ENCODE measurements at places on chromosomes 3 and 15.
A peak's percentile ranks its signal among the peaks of the same experiment; 100 is the strongest.

DNA sequence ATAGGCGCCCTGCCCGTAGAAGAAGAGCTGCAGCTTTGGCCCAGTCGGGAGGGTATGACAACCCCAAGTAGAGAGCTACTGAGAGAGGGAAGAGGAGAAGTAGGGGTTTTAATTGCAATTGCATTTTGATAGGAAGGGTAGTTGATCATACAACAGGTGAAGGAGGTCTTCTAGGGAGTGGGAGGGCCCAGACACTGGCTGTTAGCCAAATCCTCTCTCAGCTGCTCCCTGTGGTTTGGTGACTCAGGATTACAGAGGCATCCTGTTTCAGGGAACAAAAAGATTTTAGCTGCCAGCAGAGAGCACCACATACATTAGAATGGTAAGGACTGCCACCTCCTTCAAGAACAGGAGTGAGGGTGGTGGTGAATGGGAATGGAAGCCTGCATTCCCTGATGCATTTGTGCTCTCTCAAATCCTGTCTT is 408.9 kb upstream of the THBS1 start:
- peak; percentile 1 for DNase-seq

GRCh38 chr3:174330303-174330702 is 528.8 kb upstream of the NAALADL2 start:
- DNase-seq: no peak

DNA sequence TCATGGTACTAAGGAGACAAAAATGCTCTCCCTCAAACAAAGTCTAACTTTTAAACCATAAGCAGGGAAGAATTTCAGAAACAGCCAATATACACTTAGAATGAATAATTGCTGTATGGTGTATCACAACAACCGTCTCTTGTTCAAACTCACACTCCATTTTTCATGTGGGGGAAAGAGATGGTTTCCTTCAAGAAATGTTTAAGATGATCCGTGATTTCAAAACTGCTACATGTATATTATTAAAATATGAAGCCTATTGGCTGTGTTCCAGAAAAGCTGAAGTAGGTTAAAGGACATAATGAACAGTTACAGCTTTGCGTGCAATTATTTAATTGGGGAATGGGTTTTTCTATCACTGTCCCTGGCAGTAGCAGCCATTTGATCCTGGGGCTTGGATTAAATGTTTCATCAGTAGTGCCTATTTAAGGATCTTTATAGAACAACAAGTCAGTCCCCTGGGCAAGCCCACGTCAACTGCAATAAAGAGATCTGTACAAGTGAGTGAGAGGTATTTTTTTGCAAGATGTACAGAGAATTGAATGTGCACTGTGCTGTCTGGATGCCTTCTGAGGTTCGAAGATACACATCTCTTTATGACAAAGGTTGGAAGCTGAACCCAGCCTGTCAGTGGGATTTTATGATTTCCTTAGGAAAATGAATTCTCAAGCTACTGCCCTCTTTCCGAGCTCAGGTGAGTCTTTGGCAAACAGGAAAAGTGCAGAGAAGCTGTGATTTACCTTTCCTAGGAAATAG is 337.2 kb upstream of the RARB start:
- no peak for DNase-seq

- DNase-seq: no peak
These were observed 10.3 kb downstream of the TM2D3 start for GRCh38 chr15:101641894-101642293.

- DNase-seq: no peak
These were observed 252.0 kb upstream of the TPM1 start for GRCh38 chr15:62790546-62790945.

GRCh38 chr3:190424478-190425439 is 24.9 kb downstream of the TMEM207 start:
- DNase-seq: peak; percentile 14

- no peak for DNase-seq
These were observed 59.9 kb downstream of the FOXP1 start for GRCh38 chr3:71523628-71524027.

DNA sequence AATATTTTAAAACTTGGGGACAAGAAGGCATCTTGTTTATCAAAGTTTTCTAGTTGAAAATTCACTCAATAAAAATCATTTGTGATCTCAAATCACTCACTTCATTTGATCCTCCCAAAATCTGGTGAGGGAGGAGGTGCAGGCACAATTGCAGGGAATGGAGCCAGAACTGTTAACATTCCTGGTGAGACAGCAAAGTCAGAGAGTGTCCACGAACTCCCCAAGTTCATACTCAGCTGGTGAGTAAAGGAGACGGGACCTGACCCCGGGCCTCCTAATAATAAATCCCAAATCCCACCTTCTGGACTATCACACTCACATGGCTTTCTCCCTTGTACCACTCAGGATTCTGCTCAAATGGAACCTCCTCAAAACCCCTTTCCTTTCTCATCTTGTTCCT is 252.3 kb upstream of the LRTM1 start:
- no peak for DNase-seq

- DNase-seq: no peak
These were observed at the start of gene TM4SF1 for GRCh38 chr3:149377408-149378364. TM4SF1 (minus strand) TSS chr3:149377649; CDS start chr3:149377547, 102 bp downstream.

GRCh38 chr3:46269556-46269955 is 27.3 kb downstream of the CCR3 start:
- no peak for DNase-seq

- no peak for DNase-seq
These were observed 225.2 kb downstream of the VPS13C start for GRCh38 chr15:61835029-61835428.

DNA sequence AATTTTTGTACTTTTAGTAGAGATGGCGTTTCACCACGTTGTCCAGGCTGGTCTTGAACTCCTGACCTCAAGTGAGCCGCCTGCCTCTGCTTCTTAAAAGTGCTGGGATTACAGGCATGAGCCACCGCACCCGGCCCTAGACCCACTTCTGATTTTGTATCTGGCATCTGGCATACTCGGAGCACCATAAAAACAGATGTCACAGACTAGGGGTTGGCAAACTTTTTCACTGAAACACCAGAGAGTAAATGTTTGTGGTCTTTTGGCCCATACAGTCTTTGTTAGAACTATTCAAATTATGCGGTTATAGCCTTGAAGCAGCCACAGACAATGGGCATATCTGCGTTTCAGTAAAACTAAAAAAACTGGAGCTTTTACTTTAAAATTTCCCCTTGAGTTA is 110.7 kb downstream of the TJP1 start:
- no peak for DNase-seq

DNA sequence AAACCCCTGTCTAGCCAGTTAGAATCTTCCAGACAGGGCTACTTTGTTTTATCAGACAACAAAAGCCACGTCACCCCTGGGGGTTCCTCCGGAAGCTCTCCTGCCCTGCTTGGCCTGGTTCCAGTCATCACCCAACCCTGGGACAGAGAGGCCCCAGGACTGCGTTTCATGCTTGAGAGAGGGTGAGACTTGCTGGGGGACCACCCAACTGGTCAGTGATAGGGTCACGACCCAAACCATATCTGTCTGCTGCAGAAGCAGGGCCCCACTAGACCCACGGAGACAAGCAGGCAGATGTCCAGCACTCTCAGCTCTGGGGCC is 1.2 kb downstream of the NT5DC2 start:
- DNase-seq: no peak

DNA sequence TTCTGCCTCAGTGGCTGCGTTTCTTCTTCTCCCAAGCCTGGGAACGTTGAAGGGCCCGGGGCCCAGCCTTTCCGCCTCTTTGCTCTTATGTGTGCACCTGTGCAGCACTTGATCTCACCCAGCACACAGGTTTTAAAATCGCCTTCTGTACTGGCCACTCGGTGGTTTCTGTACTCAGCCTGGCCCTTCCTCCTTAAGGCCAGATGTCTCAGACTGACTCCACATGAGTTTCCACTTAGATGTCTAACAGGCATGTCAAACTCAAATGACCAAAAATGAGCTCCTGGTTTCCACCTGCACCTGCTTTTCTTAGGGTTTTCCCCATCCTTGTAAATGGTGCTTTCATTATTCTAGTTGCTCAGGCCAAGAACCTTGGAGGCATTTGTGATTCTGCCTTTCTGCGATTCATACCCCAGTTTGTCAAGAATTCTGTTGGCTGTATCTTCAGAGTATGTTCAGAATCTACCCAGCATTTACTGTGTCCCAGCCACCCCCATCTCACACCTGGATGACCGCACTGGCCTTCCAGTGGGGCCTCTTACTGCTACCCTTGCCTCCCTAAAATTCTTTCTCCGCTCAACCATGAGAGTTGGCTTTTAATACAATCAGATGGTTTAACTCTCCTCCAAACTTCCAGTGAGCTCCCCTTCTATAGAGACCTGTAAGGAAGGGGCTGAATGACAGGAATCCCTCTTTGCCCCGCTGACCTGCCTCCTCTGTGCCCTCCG is 2.2 kb upstream of the TRAK1 start:
- no peak for DNase-seq

DNA sequence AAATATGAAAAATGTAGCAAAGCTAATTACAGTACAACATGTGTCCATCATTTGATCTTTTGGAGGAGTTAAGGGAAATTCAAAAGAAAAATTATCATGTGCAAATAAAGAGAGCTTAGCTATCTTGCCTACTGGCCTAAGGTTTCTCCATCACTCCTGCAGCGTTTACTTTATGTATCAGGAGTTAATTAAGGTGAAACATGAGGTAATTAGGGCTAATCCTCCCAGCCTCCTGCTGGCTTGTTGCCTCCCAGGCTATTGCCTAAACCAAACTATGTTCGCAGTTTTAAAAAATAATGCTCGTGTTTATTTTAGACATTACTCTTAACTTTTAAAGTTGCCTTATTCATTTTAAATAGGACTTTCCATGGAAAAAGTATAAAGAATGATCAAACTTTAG is 367.5 kb downstream of the ROBO2 start:
- no peak for DNase-seq

GRCh38 chr3:151620071-151620470 is 113.7 kb upstream of the AADACL2 start:
- no peak for DNase-seq

GRCh38 chr3:126269354-126269753 is 87.9 kb downstream of the KLF15 start:
- no peak for DNase-seq

GRCh38 chr3:65107174-65107573 is 419.4 kb upstream of the ADAMTS9 start:
- no peak for DNase-seq

DNA sequence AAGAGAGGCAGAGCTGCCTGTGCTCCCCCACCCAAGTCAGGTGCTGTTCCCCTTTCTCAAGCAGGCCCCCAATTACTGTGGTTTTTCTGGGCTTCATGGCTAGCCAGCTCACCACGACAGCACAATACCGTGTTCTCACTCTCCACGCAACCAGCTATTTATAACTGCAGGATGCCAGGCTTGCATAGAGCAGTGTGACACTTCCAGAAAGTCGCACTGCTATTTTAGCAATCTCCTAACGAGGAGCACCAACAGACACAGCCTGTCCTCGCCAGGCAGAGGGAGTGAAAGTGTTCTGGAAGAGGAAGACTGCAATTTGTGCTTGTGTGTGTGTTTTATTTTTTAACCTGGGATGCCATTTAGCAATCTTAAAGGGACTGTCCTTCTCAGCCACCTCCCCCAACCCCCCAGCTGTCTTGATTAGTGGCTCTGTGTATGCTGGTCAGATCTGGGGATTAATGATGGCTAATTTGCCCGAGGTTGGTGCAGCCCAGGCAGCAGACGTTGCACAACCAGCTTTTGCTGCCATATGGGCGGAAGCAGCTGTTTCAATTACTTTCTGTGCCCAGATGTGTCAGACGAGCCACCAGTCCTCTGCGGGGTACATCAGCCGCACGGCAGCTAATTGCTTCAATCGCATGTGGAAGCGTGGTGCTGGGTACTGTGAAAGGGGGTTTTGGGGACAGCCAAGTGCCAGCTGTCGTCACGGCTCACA is 268.0 kb upstream of the ARRDC4 start:
- DNase-seq: no peak

DNA sequence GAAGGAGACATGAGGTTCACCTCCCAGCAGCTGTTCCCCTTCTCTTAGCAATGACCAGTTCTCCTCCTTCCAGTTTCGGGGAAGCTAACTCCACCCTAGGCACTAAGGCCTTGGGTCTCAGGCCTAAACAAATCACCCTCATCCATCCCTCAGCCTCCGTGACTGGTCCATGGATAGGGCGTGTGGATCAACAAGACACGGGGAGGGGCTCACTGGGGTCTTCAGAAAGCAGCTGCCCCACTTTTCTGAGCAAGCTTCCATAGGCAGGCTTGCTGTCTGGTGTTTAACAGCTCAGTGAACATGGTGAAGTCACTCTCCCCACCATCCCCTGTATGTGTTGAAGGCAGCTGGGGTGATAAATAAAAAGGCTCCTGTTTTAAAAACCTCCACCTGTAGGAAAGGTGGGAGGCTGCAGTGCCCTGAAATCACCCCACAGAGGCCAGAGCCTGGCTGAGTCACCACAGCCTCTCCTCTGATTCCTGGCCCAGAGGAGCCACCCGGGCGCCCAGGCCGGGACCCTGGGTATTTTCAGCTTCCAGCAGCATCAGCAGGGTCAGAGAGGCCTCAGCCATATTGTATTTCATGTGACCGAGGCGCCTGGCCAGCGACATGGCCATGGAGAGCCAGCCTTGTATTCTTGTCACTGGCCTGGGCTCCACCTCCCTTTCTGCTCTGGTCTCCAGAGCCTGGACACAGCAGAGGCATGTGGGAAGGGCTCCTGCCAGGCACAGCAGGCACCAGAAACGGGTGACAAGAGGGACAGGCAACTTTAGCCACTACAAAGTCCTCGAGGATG is 60.3 kb upstream of the HERC1 start:
- no peak for DNase-seq

DNA sequence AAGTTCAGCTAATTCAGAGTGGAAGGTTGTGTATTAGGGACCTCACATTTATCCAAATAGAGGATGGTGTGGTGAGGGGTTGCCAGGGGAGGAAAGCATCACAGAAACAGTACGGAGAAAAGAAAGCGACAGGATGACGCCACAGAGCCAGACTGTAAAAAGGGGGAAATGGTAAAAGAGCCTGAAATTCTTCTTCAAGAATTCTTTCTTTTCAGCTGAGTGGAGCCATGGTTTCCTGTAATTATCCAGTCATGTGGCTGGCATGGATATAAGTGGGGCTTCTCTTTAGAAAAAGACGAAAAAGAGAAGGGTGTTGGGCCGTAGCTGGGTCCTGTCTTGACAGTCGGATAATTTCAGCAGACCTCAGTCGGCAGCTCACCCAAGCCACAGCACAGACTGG is 24.5 kb upstream of the PSMD6 start:
- no peak for DNase-seq

GRCh38 chr3:157520485-157521150 is 17.4 kb upstream of the VEPH1 start:
- no peak for DNase-seq

DNA sequence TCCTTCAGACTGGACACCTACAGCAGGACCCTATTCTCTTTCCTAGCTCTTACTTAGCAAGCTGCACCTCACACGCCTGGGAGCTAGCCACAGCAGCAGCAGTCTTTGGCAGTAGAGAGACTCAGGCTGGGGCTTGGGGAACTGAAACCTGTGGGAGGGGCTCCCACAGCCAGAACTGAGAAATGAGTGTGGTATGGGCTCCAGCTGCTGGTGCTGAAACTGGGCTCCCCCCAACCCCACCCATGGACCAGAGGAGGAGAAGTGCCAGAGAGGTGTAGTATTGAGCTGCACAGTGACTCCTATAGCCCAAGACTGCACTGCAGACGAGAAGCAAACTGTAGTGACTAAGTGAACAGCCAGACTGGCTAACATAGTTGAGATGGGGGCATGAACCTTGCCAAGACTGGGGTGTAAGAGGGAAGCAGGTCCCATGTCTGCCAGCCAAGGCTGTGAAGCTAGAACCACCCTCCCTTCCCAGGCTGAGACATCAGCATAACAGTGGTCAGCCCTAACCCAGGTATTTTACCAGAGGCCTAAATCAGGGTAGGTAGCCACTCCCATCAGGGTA is 62.5 kb downstream of the MYO5A start:
- no peak for DNase-seq

Data from stimulated activated CD4-positive, alpha-beta T cell treated with anti-CD3 and anti-CD28 coated beads, Interleukin-1b, Interleukin-23, amount 100 ng/mL, for 4 hours (primary cell).